ENCODE measurements at places on chromosomes 1 and 21.

GRCh38 chr1:160398823-160399222 is 1.5 kb upstream of the VANGL2 start:
- no peak for DNase-seq

DNA sequence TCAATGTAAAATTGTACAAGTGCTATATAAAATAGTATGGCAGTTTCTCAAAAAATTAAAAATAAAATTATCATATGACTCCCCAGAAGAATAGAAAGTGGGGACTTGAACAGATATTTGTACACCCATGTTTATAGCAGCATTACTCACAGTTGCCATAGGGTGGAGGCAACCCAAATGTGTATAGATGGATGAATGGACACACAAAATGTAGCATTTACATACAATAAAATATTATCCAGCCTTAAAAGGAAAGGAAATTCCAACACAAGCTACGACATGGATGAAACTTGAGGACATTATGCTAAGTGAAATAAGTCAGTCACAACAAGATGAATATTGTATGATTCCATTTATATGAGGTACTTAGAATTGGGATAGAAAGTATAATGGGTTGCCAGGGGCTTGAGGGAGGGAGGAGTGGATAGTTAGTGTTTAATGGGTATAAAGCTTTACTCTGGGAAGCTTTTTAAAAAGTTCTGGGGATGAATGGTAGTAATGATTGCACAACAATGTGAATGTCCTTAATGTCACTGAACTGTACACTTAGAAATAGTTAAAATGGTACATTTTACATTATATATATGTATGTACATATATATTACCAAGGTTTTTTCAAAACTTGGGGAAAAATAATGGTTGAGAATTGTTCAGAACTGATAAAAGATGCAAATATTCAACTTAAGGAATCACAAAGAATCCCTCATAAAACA is 53.0 kb upstream of the ADORA3 start:
- DNase-seq, result no peak

DNA sequence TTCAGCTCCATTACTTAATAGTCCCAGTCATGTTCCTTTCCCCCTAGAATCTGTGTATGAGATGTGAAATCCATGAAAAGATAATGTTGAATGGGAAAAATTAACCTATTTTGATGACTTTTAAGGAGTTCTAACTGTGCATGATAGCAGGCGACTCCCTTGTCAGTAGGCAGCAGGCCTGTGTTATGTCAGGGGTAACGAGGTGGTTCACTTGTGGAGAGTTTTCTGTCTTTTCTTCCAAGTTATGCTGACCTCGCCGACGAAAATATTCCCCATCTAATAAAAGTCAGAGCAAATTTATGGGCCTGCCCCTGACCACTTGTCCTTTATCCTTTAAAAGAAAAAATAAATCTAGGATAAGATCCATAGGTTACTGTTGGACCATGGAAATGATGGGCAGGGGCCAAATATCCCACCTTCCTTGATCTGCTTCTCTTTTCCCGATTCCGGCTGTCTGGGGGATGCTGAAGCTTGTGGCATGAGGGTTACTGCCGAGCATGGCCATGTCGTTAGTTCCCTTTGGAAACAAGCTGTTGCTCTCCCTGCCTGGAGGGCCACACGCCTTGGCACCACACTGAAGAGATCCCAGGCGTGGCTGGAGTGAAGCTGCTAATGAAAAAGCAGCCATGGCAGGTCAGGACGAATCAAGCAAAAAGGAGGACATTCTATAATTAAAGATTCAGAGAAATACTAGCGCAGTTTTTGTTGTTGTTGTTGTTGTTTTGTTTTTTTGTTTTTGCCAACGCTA is 93.8 kb downstream of the ROR1 start:
- no peak for DNase-seq

DNA sequence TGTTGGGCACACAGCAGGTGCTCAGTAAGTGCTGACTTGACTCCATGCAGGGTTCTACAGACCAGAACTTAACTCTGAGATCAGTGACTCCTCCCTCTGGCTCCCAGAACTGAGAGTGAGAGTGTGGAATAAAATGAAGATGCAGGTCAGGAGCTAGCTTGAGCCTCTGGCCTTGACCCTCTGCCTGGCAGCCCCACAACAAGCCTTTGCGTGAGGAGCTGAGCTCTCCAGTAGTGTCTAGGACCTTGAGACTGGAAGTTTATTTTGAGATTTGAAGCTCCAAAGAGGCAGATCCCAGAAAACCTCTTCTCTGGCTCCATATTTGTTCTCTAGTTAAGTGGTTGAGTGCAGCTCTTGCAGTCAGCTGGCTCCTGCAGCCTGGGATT is 3.4 kb upstream of the WNT2B start:
- no peak for DNase-seq

GRCh38 chr1:40232444-40232843 is 15.3 kb upstream of the TMCO2 start:
- no peak for DNase-seq

- DNase-seq, result no peak
These were observed 86.2 kb downstream of the UBR4 start for GRCh38 chr1:19123837-19124236.

GRCh38 chr1:33265780-33266605 is 9.7 kb downstream of the ZNF362 start:
- no peak for DNase-seq

DNA sequence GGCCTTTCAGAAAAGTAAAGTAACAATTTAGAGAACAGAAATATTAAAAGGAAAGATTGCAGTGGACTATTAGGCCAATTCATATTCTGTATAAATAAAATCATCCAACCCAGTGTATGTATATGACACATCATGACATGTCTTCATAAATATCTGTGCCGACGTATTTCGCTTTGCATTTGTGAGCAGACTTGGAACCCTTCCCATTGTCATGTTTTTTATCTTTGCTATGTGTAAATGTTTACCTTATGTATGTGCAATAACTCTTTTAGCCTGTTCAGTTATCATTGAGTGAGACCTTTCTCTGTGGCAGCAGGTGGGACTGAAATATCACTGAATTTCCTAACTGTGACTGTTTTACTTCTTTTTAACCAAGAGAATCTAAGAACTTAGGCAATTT is 58.0 kb upstream of the FAM3B start:
- no peak for DNase-seq

DNA sequence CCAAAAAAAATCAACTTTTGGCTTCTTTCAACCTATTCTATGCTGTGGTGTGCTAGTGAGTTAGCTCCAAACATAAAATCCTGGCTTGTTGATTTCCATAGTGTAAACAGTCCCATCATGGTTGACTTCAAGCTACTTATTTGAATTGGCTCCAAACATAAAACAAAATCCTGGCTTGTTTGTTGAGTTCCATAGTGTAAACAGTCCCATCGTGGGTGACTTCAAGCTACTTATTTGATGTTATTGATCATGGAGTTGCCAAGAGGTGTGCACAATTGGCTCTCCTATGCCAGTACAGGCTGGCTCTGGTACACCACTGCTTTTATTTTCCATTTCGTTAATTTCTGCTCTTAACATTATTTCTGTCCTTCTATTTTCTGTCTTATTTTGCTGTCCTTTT is 1.8 kb upstream of the COA6 start:
- DNase-seq, result no peak

DNA sequence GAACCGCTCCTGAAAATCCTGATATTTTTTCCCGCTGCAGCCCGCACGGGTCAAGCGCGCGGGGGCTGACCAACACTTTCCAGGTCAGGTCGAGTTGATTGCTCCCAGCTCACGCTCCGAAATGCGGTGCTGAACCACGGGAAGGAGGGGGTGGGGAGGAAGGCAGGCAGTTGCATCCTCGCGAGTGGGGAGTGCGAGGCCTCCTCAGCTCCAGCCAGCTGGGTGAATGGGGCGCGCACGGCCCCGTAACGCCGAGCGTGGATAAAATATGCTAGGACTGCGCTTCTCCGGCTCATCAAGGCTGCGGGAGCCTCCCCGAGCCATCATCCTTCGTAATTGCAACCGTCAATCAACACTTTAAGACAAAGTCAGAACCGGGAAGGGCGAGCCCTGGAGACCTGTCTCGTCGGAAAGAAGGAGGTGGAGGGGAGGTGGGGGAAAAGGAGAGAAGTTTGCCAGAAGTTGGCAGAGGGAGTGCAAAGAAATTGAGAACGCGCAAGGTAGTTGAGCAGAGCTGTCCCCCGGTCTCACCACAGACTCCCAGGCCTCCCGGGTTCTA is 8.0 kb downstream of the NR5A2 start:
- no peak for DNase-seq

DNA sequence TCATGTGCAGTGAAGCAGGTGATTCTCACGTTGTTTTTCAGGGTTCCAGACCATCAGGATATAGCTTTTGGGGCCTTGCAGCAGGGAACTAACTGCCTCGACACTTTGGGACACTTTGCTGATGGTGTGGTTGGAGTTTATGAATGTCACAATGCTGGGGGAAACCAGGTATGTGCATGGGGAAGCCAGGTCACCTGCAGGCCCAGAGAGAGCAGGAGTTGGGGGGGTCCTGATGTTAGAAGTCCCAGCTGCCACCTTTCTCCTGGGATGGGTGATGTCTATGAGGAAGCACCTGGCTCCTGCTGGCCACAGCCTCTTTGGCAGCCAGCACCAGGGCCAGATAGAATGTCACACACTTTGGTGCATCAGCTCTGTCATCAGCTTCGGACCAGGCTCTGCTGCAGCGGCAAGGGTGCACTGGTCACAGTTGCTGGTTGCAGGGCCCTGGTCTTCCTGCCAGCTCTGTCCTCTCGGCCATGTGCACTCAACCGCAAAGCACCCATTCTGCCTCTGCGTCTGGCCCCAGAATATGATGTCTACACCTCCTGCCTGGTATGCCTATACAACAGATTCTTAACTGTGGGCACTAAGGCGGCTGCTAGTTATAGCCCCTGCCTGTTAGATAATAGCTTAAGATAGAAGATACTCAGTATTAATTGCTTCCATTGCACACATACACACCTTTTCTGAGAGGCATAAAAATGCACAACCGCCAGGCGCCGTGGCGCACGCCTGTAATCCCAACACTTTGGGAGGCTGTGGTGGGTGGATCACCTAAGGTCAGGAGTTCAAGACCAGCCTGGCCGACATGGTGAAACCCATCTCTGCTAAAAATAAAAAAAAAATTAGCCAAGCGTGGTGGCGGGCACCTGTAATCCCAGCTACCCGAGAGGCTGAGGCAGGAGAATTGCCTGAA is 160.7 kb downstream of the PGBD5 start:
- DNase-seq, result no peak

DNA sequence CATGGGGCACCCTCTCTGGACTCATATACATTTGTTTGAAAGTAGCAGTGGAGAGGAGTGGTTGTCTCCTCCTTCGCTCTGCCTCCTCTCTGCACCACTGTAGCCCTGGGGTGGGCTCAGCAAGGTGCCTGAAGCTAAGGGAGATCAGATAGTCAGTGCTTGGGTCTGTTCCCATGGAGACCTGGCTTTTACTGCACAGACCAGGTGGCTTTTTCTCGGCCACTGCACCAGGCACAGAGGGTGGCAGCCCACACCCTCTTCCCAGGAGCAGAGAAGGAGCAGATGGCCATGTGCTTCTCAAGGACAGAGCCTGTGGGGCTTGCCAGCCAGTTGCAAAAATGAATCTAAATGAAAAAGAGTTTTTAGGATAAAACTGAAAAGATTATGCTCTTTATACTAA is 123.4 kb upstream of the KCNK1 start:
- DNase-seq, result no peak

DNA sequence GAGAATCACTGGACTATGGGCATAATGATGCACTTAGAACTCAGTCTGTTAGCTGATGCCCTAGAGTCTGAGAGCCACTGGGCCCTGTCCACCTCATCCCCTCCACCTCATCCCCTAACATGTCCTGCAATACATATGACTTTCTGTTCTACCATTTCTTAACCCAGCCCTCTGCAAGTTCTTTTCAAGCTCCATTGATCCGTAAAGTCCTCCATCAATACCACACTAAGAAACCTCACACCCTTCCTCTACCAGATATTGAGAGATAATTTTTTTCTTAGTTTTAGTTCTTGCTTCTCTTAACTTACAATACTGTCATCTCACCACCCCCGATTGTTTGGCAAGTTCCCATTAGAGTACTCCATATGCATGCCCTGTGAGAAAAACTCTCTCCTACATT is 22.1 kb downstream of the FCRL4 start:
- no peak for DNase-seq

GRCh38 chr1:198244772-198245171 is 88.0 kb downstream of the NEK7 start:
- DNase-seq, result no peak

DNA sequence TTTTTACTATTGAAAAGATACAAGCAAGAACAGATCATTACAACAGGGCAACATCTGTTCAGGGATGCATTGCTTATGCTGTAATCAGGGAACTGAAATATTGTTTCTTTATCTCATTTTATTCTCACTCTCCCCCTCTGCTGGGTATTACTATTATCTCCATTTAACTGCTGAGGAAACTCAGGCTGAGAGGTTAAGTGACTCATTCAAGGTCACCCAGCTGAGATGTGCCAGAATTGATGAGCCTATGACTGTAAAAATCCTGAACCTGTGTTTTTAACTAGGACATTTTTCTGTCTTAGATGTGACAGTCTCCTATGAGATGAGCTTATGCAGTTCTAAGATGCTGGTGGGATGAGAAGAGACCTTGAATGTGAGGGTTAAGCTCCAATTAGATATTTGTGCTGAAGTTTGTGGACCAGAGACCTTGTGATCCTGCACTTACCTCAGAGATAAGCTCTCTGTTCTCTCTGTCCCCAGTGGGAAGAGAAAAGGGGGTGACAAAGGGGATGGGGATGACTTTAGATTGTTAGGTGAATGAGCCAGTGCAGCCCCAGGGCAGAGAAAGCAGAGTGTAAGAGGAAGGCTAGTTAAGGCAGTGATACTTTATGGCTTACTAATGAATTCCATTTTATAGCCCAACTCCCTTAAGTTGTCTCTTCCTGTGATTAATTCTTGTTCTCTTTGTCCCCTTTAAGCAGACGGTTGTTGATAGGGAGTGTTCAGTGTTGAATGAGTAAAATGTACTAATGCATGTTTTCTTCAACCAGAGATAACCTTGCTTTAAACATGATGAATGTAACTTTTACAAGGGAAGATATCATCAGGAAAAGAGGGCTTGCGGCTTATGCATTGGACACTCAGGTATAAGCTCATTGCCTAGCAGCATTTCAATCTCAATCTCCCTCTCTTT is 111.4 kb downstream of the HLX start:
- peak; percentile 58 for DNase-seq

GRCh38 chr1:180524915-180525714 is 22.7 kb upstream of the ACBD6 start:
- DNase-seq, result no peak

GRCh38 chr1:211951856-211952255 is 83.5 kb downstream of the INTS7 start:
- DNase-seq, result peak; percentile 25

GRCh38 chr1:205998457-205999241 is 4.5 kb downstream of the RAB7B start:
- no peak for DNase-seq
